Chondrocyte (in vitro differentiated cells): ENCODE measurements at places on chromosomes 4 and X. TPM values are rescaled to one million over a fixed set of nuclear protein-coding genes. Genes with fewer than 3 reads are reported as not detected.
A peak's percentile ranks its signal among the peaks of the same experiment; 100 is the strongest.

DNA sequence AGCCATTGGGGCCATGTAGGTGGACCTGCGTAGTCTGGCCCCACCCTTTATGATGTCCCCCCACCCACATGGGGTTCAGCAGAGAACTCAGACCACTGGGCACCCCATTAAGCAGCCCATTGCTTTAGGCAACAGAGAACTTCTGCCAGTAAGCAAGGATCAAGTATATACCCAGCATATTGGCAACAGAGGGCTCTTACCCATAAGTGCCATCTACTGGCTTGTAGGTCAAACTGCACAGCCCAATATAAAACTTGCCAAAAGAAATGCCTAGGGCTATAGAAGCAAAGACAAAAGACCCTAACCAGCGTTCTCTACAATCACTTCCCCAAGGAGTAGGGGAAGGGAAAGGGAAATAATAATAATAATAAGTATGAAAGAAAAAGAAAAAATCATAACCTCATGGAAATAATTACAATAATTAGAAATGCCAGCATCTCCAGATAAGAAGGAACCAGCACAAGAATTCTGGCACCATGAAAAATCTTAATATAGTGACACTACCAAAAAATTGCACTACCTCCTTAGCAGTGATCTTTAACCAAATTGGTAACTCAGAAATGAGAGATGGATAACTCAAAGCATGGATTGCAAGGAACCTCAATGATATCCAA, 1090.7 kb downstream of the FAT4 start:
- no peak overlapping the region for H3K4me3 ChIP-seq
- H3K27ac ChIP-seq: no peak overlapping the region
- DNase-seq: peak; percentile 11
- H3K4me1 ChIP-seq: no peaks in the 10 kb centered on the region
- peaks cover 4% of the 10 kb centered on the region for H3K27me3 ChIP-seq

DNA sequence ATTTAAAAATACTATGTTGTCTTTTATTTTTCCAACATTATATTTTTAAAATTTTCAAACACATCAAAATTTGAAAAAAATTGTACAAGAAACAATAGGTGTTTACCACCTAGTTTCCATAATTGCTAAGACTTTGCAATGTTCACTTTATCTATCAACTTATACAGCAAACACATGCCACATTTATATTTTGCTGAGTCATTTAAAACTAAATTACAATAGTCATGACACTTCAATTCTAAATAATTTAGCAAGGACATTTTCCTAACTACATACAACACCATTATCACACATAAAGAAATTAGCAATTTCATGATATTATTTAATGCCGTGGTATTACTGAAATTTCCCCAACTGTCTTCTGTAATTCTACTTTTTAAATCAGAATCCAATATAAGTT, 600.4 kb upstream of the CPXCR1 start:
- H3K36me3 ChIP-seq: no peaks in the 10 kb centered on the region
- no peaks in the 10 kb centered on the region for H3K27me3 ChIP-seq
- no peak overlapping the region for H3K4me3 ChIP-seq
- no peak for DNase-seq
- no peak overlapping the region for H3K27ac ChIP-seq

DNA sequence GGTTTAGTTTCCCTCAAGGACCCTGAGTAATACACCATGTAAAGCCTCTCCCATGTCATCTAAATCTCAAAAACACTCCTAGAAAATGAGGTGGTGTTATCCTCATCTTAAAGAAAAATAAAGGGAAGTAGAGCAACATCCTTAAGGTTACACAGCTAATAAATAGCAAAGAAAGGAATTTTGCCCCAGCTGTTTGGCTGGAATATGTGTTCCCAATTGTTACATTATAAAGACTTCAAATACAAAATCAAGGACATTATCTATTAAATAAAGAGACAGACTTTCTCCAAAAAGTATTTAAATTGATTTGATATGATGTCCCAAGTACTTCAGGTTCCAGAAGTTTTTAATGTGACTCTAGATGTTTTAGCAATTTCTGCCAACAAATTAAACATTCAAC, 57.9 kb upstream of the IL15 start:
- H3K27me3 ChIP-seq: no peaks in the 10 kb centered on the region
- DNase-seq: no peak
- no peaks in the 10 kb centered on the region for H3K4me1 ChIP-seq
- H3K4me3 ChIP-seq: no peak overlapping the region

The GPC4 gene
- 64.6 to 94.8 TPM (median 67.6 TPM) in 3 replicates for total RNA-seq

The USP26 gene
- total RNA-seq: 0.17 TPM in 1 of 3 replicates, not detected in the others
